ENCODE measurements at places on chromosomes 5 and 9.

DNA sequence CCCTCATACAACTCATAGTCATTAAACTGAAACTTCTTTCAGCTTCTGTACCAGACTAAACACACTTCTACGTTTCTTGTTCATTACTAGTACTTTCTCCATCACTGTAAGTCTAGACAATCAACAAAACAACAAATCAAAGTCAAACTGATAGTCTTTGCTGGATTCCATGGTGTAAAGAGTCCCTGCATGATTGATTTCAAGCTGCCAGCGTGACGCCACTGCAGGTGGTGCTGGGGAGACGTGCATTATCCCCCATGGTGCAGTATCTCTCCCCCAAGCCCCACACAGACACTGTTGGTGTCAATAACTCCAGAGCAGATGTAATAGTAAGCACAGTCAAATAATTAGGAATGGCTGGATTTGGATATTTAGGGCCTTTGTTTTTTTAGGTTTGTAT is 10.7 kb upstream of the SLC2A8 start:
- DNase-seq, result no peak

DNA sequence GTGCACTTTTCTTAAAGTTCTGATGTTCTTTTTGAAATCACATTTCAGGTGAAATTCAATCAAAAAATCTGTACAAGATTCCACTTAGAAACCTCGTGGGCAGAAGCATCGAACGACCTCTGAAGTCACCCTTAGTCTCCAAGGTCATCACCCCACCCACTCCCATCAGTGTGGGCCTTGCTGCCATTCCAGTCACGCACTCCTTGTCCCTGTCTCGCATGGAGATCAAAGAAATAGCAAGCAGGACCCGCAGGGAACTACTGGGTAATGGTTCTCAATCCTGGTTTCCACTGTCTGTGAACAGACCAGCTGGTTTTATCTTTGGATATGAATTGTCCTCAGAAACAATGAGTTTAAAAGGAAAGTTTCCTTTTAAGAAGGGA is 8.1 kb upstream of the SLC2A8 start:
- DNase-seq, result no peak

GRCh38 chr9:91117959-91118703 is 243.6 kb downstream of the AUH start:
- DNase-seq, result no peak

GRCh38 chr9:7730164-7730445 is 69.5 kb downstream of the DMAC1 start:
- no peak for DNase-seq

GRCh38 chr9:7816021-7816420 is 16.4 kb upstream of the DMAC1 start:
- DNase-seq, result no peak

GRCh38 chr9:101027733-101028345 is 688 bp upstream of the PLPPR1 start:
- no peak for DNase-seq

DNA sequence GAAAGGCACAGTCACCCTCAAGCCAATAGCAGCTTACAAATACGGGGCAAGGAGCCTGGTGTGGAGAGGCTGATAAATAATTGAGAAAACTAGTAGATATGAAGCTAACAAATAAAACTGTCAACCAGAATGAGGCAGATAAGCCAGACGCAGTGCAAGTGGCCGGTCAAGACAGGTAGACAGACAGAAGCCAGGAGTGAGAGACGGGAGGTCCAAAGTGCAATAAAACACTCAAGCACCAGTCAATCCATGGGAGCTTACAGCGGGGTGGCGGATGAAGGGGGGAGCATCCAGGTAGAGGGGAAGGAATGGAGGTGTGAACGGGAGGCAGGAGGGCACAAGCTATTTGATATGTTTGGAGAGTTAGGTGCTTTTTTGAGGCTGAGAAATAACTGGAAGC is 193.1 kb downstream of the FOXD4L6 start:
- no peak for DNase-seq

- DNase-seq, result no peak
These were observed 72.8 kb downstream of the ADCY2 start for GRCh38 chr5:7468742-7469141.

DNA sequence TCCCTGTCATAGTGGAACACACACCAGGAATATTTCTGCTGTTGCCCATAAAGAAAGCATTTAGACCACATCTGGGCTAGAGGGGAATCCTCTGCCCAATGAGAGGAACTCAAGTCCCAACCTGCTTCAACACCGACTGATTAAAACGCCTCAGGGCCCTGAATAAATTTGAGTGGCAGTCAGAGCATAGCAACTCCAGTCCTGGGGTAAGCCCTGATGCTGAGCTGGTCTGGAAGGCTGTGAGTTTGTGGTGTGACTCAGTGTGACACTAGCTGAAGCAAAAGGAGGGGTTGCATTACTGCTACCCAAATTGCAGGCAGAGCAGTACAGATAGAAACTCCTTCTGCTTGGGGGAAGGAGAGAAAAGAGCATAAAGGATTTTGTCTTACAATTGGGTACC is 148.3 kb downstream of the PRDM9 start:
- no peak for DNase-seq

DNA sequence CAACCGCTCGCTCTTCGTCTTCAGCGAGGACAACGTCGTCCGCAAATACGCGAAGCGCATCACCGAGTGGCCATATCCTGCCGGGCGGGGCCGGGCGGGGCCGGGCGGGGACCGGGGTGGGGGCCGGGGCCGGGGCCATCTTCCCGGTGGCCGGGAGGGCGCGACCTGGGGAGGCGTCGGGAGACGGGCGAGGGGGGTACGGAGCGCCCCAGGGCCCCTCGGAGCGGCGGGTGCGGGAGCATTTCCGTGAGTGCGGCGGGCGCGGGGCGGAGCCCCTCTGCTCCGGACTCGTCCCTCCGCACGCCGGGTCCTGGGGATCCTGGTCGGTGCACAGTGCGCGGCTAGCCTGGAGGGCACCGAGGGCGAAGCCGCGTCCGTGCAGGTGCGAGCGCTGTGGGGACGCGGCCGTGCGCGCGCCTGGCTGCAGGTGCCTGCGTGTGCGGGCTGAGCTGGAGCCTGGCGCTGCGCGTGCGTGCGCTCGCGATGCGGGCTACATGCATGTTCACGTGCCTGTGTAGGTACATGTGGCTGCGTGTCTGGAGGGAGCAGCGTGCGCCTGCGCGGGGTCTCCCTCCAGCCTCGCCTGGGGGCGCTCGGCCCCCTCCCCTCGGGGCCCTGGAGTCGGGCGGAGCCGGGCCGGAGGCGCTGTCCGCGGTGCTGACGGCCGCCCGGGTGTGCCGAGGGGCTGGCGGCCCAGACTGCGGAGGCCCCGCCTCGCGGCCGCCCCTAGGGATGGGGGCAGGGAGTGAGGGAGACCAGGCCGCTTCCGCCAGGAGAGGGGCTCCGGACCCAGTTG is 762 bp downstream of the CACNA1B start:
- no peak for DNase-seq

GRCh38 chr5:179803651-179804554 is 2.8 kb downstream of the MGAT4B start:
- DNase-seq, result no peak

DNA sequence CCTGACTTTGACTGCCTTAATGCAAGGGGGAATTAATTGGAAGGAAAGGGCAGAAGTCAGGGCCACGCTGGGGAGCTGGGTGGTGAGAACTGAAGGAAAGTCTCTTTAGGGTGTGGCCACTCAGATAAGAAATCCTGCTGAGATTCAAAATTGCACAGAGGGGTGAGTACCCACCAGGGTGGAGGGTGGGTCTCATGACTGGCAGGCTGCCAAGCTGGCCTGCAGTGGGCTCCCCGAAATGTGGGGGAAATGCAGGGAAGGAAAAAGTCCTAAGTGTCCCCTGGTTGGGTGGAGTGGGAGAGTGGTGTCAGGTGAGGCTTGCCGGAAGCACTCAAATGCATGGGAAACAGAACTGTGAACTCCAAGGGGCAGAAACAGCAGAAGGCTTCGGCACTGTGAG is 24.1 kb downstream of the TSPAN17 start:
- no peak for DNase-seq
